Activated B cell treated with CpG ODN at 0.5 μM for 24 hours (primary cell): ENCODE measurements at places on chromosomes 7 and 10.

- DNase-seq = no peak
Observed at GRCh38 chr10:32923134-32923533, 34.9 kb downstream of the ITGB1 start.

GRCh38 chr10:13709931-13710650, 123.3 kb downstream of the PRPF18 start:
- DNase-seq = no peak

DNA sequence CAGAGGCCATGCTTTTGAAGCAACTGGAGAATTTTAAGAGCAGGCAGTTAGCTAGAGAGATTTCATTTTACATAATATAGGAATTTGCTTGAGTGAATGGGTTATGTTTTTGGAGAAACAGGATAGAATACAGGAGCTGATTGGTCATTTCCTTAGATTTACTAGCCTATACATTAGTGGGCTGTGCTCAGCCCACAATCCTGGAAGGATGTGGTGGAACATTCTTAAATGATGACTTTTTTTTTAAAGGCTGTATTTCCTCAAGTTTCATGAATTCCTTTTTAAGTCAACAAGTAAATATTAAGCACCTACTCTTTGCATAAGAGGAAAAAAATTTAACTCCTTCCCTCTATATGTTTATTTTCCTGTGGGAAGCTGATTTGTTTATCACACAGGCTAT, 314.4 kb upstream of the BMPER start:
- no peak for DNase-seq

GRCh38 chr10:22365644-22366434, 20.5 kb downstream of the SPAG6 start:
- no peak for DNase-seq

GRCh38 chr7:67391168-67391567, 394.5 kb downstream of the TYW1 start:
- DNase-seq = no peak

DNA sequence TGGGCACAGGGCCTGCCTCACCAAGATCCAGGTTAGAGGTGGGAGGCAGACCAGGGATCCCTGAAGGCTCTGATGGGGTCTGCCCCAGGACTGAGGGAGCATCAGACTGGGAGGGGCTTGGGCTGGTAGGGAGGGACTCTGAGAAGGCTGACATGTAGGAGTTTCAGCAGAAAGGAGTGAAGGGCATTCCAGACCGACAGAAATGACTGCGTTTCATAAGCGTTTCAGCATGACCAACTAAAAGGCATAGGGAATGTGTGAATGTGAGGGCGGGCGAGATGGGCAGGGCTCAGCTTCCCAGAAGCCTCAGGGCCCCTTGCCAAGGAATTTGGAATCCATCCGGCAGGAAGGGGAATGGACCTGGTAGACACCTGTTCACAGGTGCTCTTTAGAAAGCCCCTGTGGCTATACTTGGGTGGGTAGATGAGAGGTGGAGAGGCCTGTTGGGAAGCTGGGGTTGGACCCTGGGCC, 24.9 kb upstream of the SLC29A3 start:
- DNase-seq = no peak

DNA sequence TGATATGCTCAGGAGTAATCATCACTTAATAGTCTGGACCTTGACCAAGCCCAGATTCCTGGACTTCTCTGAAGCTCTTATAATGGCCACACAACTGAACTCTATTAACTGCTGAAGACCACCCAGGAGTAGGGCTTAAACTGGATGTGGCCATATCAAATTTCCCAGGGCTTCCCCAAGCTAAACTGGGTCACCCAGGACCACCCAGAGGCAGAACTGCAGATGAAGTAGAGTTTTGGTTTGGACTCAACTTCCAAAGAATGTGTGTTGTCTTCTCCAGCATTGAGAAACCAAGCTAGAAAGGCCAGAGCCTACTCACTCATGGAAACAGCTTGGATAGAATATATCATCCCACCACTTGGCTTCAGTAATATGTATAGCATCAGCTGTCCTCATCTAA, 358.2 kb upstream of the MEOX2 start:
- no peak for DNase-seq

GRCh38 chr10:127840884-127841283, 51.9 kb downstream of the CLRN3 start:
- DNase-seq = no peak

DNA sequence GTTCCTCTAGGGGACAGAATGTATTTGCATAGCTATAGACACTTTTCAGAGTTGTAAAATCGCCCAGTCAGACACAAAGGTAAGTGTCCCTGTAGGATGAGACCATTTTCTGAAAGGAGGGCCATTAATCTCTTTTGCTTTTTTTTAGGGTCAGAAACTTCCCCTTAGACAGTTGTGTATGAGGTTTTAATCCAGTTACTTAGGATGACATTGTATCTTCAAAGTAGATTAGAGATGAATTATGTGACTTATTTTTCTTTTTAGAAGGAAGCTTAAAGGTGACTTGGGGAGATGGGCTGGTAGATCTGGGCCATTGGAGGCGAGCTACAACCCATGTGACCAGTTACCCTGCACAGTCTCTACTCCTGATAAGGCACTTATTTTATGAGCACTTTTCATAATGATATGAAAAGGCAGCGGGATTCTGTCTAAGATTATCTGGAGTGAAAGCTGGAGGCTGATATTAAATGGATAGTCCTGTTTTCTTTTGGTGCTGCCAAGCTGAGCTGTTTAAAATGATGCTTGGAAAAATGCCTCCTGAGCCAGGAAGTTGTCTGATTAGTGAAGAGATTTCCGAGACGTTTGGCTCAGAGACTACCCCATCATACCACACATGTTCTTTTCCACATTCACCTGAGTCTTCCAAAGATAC, 264.3 kb downstream of the AUTS2 start:
- DNase-seq = no peak

- no peak for DNase-seq
Observed at GRCh38 chr10:129494740-129495139, 27.7 kb downstream of the MGMT start.

DNA sequence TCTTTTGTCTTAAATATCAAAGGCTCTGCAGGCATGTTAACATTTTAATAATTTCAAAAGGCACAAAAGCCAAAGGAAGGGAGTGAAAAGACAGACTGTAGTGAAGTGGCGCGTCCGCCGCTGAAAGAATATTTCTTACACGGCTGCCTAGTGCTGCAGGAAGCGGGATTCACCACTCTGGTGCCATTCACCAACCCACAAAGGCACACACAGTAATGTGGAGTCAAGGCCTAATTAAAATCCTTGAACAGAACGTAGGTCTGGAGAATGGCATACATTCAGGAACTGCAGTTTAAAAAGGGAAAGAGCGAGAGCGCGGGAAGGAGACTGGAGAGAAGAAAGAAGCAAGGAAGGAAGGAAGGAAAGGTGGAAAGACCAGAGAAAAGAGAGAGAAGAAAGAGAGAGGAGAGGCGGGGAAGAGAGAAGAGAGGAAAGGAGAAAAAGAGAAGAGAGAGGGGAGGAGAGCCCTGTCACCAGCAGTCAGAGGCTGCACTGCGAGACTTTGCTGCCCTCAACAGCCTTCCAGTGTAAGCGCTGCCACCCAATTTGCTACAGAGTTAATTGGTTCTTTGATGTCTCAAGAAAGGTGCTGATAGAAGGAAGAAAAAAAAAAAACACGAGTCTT, 554.0 kb downstream of the MDFIC start:
- no peak for DNase-seq

- no peak for DNase-seq
Observed at GRCh38 chr10:28139138-28139537, 140.3 kb upstream of the ODAD2 start.

GRCh38 chr10:62037166-62037831, 135.8 kb downstream of the ARID5B start:
- no peak for DNase-seq

DNA sequence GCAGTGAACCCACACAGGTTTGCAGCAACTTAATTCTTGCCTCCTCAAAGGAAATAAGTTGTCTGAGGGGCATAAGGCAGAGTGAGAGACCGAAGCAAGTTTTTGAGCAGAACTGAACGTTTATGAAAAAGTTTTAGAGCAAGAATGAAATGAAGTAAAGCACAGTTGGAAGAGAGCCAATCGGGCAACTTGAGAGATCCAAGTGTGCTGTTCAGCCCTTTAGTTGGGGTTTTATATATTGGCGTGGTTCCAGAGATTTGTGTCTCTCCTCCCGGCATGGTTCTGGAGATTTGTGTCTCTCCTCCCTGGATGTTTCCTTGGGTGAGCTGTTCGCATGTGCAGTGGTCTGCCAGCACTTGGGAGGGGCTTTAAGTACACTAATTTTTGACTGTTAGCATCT, 141.4 kb upstream of the DGKB start:
- no peak for DNase-seq

DNA sequence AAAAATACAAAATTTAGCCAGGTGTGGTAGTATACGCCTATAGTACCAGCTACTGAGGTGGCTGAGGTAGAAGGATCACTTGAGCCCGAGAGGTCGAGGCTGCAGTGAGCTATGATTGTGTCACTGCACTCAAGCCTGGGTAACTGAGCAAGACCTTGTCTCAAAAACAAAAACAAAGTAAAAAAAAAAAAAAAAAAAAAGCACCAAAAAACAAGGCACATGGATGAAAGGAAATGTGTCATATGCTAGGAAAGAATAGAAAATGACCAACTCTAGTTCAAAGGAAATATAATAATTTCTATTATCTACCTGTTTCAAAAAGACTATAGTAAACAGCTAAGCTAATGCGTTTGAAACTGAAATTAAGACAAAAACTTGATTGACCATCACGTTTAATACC, 33.8 kb downstream of the UBE2H start:
- DNase-seq = no peak

GRCh38 chr7:122674502-122674901, 24.4 kb downstream of the RNF133 start:
- no peak for DNase-seq

DNA sequence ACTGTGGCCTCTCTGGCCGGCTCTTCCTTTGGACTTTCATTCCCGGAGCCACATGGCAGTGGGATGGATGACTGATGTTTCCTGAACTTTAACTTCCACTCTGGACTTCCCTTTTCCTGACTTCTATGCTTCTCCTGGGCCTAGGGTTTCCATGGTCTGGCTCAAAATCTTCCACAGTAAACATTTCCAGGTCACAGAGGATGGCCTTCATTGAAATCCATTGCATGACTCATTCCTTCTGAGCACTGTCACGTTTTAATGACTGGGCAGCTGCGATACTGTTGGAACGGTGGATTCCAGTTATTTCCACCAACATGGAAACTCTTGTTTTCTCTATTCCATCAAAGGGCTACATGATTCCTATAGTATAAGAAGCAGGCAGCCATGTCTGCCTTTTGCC, 24.4 kb upstream of the ZNF273 start:
- DNase-seq = no peak

- DNase-seq = no peak
Observed at GRCh38 chr10:3873728-3874461, 88.9 kb upstream of the KLF6 start.

GRCh38 chr10:58667658-58668310, 155.1 kb downstream of the BICC1 start:
- no peak for DNase-seq

DNA sequence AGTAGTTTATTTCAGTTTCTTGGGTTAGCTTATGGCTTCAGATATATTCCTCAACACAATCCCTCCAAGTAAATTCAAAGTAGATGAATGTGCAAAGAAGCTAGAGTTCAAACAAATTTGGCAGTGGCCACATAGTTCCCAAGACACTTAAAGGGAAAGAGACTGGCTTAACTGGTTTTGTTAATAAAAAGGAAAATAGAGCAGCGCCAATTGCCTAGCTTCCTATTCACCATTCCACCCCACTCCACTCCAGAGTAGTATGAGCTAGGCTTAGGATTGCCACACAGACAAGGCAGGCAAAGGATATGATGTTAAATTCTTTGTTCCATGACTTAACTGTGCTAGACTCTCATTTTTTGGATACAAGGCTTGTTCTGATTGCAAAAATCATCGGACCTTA, 2.0 kb downstream of the XRCC2 start:
- DNase-seq = no peak

DNA sequence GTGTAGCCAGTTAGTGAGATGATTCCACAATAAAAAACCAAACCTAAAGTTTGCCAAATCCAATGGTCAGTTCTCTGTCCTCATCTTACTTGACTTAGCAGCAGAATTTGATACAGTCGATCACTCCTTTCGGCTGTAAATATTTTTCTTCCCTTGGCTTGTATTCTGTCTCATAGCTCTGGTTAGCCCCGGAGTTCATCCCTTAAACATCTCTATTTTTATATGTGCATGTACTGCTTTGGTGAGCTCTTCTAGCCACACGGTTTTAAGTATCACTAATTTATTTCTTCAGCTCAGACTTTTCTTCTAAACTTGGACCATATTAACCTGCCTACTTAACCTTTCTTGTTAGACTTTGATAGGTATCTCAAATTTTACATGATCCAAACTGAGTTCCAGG, 17.8 kb upstream of the ASB15 start:
- no peak for DNase-seq

- DNase-seq = no peak
Observed at GRCh38 chr7:108236681-108237415, 106.7 kb upstream of the LAMB4 start.

DNA sequence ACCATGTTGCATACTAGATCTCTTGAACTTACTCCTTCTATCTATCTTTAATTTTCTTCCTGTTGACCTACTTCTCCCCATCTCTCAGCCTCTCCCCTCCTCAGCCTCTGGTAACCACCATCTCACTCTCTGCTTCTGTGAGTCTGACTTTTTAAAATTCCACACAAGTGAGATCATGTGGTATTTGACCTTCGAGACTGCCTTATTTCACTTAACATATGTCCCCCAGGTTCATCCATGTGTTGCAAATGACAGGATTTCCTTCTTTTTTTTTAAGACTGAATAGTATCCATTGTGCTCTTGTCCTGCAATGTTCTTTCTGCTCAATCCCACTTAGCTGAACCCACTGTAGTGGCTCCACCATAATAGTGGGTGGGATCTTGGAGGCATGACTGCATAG, 51.4 kb upstream of the DNAJC1 start:
- DNase-seq = no peak

GRCh38 chr7:138875794-138876193, 77.8 kb upstream of the ATP6V0A4 start:
- DNase-seq = no peak

DNA sequence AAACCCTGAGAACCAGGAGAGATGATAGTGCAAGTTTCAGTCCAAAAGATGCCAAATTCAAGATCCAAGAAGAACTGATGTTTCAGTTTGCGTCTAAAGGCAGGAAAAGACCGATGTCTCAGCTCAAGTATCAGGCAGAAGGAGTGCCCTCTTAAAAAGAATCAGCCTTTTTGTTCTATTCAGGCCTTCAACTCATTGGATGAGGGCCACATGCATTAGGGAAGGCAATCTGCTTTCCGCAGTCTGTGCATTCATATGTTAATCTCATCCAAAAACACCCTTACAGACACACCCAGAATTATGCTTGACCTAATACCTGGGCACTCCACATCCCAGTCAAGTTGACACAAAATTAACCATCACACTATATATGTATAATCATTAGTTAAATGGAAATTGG, 45.2 kb downstream of the DNAJB9 start:
- no peak for DNase-seq

- DNase-seq = no peak
Observed at GRCh38 chr10:131651674-131652437, 249.0 kb upstream of the PPP2R2D start.
